ENCODE measurements at places on chromosomes 7 and 10.

DNA sequence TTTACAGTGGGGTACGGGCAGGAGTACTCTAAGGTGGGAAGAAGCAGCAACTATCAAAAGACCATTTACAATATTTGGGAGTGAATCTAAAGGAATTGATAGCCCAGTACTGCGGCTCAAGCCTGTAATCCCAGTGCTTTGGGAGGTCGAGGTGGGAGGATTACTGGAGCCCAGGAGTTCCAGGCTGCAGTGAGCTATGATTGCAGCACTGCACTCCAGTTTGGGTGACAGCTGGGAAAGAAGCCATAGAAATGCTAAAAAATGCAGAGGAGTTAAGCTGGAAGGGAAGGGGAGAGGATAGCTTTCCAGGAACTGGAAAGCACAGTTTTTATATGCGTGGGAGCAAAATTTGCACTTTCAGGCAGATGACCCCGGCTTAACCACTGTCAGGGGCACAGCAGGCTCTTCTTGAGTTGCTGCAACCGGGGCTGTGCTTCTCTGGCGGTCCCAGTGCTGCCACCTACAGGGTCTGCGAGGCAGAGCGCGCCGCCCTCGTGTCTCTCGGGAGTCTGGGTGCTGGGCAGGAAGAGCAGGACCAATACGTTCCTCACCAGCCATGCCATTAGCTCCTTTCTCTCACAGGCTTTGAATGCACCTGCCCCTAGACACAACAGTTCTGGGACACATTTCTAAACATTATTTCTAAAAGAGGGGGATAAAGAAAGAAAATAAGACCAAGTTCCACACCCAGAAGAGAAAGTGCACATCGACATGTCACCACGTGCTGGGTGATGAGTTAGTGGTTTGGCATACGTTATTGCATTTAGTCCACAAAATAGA, 10.1 kb upstream of the BMPER start:
- DNase-seq, result peak; percentile 90

- no peak for DNase-seq
Observed at GRCh38 chr7:135662123-135662372, 266 bp upstream of the STMP1 start.

GRCh38 chr7:146002431-146003078, 114.0 kb upstream of the CNTNAP2 start:
- DNase-seq, result no peak

DNA sequence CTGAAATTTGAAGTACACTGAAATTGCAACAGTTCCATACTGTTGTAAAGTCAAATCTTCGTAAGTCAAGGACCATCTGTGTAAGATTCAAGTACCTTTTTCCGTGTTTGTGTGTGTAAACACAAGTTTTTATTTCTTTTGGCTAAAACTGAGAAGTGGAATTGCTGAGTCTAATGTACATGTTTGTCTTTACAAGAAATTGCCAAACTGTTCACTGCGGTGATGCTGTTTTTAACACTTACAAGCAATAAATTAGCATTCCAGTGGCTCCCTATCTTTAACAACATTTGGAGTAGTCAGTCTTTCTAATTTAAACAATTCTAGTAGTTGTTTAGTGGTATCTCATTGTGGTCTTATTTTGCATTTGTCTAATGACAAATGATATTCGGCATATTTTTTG, 23.3 kb downstream of the CALD1 start:
- no peak for DNase-seq

GRCh38 chr10:62585211-62585775, 211.1 kb downstream of the ZNF365 start:
- peak; percentile 28 for DNase-seq

GRCh38 chr7:112940314-112940732, 146.3 kb downstream of the GPR85 start:
- DNase-seq, result no peak

DNA sequence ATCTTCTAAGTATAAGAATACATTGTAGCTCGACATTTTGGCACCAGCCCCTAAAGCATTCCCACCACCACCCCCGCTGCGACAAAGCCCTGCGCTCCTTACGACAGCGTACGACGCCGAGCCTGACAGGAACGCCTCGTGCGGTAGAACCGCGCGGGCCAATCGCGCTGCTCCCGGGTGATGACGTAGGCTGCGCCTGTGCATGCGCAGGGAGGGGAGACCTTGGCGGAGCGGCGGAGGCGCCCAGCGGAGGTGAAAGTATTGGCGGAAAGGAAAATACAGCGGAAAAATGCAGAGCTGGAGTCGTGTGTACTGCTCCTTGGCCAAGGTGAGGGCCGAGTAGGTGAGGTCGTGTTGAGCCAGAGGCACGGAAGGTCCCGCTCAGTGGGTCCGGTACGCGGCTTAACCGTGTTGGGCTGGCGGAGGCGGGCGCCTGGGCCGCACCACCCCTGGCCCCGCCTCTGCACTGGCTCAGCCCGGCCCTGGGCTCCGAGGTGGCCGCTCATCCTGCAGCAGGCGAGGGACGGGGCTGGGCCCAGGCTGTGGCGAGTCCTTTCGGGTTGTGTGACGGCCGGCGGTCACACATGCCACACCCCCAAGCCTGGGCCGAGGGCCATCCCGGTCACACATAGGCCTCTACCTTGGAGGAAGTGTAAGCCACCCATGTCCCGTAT, at the start of gene DLD:
Gene DLD, plus strand, starts transcription at position 222 of the 674 bp plus-strand sequence. Its CDS starts 68 bp downstream, at position 290.
- DNase-seq, result peak; percentile 96

DNA sequence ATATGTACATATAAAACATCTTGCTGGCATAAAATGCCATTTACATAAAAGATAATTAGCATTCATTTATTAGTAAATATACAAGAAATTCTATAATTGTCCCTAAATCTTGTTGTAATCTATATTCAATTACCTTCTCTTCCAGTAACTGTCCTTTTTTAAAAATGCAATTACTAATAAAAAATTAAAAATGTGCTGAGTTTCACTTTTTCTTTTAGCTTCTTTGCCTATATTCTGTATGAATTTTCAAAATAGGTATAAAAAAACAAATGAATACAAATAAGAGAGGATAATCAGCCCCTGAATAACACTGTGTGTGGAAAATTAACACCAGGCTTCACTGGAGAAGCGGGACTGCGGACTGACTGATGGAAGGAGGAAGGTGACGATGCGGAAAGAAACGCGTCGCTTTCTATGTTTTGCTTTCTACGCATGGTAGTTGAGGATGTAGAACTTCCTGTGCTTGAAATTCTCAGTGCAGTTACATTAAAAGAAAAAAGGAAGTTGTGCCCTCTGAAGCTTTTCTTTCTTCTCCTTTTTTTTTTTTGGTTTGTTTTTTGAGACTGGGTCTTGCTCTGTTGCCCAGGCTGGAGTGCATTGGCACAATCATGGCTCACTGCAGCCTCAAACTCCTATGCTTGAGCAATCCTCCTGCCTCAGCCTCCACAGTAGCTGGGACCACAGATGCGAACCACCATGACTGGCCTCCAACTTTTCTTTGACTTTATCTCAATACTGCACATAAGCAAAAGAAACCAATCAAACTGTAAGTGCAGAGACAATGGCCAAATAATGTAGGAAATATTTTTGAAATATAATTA, 7.4 kb upstream of the ZMYND11 start:
- DNase-seq, result peak; percentile 43

DNA sequence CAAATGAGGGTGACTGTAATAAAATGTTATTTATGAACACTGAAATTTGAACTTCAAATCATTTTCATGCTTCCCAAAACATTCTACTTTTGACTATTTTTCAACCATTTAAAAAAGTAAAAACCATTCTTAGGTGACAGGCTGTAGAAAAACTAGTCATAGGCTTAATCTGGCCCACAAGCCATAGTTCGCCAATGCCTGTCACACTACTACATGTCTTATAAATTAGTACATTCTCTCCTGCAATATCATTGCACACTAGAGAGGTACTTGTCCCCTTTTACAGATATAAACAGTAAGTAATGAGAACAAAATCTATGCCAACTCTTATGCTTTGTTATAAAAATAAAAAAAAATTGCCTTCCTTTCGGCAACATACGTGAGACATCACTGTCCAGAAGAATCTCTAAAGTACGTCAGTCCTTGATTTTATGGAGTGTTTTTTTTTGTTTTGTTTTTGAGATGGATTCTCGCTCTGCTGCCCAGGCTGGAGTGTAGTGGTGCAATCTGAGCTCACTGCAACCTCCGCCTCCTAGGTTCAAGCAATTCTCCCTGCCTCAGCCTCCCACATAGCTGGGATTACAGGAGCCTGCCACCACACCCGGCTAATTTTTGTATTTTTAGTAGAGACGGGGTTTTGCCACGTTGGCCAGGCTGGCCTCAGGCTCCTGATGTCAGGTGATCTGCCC, 23.2 kb downstream of the UPF2 start:
- no peak for DNase-seq

- no peak for DNase-seq
Observed at GRCh38 chr10:83965473-83965872, 173.8 kb upstream of the GHITM start.

DNA sequence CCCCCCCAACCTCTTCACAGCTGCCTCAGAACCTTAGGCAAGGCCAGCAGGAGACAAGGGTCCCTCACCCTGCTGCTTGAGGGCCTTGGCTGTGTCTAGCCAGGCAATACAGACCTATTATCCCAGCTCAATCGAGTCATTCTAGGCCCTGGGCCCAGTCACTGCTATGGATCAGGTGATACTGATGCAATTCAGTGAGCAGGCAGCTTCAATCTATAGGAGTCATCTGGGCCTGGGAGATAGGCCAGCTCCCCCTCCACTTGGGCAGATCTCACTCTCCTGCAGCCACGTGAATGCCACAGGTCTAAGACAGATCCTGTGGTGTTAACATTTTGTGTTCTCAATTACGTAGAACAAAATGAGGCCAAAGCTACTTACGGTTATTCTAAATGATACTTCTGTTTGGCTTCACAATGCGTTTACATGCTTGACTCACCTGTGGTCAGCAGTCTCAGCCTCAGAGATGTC, 68.0 kb upstream of the LRRC4 start:
- no peak for DNase-seq

DNA sequence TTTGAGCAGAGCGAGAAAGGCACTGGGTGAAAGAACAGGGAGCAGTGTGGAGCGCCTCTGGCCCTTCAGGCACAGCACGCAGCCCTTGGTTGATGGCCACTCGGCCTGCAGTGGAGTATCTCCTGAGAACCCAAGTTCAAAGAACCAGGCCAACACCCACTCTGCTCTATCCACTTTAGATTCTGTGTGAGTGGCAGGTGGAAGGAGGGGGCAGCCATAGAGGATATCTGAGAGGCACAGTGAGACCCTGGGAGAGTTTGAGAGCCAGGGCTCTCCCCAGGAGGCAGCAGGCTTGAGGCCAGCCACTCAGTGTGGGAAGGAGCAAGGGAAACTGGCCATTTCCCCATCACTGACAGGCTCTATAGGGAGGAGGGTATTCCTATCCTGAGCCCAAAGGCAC, 52.5 kb upstream of the PTN start:
- no peak for DNase-seq

DNA sequence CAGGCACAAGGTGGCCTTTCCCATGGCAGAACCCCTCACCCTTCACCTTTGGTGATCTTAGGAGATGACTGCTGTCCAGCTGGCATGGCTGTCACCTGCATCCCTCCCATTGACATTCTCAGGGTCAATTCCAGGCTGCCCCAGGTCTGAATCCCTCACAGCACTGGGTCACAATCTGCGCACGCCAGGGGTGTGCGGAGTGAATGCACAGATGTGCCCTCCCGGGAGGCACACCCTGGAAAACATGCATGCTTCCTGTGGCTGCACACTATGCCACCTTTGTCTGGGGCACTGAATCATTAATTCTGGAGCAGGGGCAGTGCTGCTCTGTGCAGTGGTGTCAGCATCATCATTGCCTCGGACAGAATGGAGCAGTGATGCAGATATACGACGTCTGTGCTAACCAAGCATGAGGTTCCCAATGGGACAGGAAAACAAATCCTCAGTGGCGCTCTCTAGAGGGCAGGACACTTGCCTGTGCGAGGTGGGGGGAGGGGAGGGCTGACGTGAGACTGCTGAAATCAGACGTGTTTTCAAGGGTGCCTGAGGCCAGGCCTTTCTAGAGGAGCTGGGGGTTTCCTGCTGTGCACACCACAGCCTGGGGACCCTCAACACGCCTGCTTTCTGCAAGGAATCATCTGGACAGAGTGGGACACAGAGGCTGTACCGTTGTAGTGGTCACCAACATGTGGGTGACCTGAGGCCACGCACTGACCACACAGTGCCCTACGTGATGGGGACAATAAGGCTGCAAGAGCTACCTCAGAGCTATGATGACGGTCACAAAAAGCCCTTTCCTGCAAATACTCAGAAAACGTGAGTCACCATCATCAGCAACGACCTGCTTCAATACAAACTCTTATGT, 77.9 kb downstream of the HIPK2 start:
- no peak for DNase-seq

- no peak for DNase-seq
Observed at GRCh38 chr7:115410434-115410820, 488.5 kb downstream of the MDFIC start.

DNA sequence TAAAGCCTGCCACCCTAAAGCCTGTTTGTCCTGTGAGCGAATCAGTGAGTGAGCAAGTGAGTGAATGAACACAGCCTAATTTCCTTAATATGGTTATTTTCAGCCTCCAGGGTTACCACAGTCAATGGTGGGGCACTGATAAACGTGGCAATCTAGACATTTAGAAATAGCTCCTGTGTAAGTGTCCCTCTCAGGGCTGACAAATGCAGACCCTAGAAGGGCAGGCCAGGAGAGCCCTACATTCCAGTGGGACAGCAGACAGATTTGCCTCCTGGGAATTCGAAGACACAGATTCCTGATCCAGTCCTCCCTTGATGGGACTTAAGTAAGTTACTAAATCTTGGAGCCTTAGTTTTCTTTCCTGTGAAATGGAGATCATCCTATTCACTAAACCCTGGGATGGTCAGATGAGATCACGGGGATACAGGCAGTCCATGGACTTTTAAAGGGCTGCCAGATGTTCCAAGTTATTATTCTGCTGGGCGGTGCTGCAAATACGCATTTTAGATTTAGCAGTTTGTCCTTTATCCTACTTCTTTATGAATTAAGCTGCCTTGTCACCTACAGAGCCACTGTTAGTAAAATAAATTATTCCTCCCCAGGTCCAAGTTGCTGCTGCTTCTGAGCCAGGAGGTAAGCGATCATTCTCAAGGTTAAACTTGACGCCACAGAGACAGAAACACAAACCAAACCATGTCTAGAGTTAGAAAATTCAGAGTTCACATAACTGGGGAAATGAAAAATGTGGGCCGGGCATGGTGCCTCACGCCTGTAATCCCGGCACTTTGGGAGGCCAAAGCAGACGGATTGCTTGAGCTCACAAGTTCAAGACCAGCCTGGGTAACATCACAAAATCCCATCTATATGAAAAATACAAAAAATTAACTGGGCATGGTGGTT, 54.8 kb upstream of the TM9SF3 start:
- DNase-seq, result no peak
